ENCODE measurements at places on chromosomes 4 and X.

DNA sequence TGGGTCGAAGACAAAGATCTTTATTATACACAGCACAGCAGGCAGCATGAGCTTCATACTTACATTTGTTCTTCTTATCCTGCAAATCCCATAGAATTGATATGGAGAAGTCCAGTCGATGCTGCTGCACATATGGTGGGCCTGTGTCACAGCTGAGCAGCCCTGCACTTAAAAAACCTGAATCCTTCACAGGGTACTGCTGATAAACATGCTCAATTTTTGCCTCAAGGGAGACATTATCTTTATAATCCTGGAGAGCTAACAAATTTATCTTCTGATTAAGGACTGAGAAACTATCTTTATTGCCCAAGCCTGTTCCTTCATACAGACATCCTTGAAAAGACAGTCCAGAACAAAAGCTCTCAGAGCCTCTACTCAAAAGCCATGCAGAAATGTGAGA, 434.4 kb upstream of the FAM47C start:
- no peak for DNase-seq

GRCh38 chr4:33111117-33111516, 2390.9 kb downstream of the PCDH7 start:
- no peak for DNase-seq

GRCh38 chrX:38220415-38221390, at the start of gene SRPX:
Gene SRPX, minus strand, starts transcription at chrX:38220871. Its CDS starts 79 bp downstream, at chrX:38220792.
- no peak for DNase-seq

- no peak for DNase-seq
These were observed 2.9 kb downstream of the CHST7 start for GRCh38 chrX:46576458-46576857.

DNA sequence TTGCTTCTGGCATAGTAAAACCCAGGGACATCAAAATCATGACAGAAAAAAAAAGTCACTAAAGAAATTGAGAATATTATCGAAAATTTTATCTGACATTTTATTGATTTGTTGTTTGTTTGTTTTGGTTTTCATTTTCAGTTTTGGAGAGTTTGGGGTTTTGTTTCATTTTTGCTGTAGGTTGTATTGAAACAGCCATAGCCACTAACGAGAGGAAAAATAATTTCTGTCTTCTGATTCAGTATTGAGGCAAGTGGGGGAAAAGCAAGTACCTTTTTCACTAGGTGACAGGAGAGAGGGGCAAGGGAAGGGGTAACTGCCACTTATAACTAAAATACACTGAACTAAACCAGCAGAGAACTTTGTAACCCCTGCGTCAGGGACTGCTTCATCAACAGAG, 392.8 kb upstream of the NDST3 start:
- DNase-seq = no peak

- DNase-seq = no peak
These were observed 56.5 kb downstream of the NSD2 start for GRCh38 chr4:1927675-1928074.

DNA sequence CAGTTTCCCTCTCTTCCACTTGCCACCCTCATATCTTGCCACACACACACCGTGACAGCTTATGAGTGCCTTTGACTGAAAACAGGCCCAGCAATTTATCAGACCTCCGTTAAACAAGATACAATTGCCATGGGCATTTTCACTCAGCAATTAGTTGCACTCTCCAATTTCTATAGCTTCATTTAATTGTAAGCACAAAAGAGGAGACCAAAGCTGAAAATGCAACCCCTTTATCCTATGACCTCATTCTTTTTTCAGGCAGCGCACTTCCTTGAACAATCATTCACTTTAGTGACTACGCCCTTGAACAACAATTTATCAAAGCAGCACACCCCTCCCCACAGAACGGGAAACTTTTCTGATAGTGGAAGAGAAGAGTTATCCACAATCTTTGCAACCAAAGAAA, 4.1 kb downstream of the POF1B start:
- DNase-seq = no peak

DNA sequence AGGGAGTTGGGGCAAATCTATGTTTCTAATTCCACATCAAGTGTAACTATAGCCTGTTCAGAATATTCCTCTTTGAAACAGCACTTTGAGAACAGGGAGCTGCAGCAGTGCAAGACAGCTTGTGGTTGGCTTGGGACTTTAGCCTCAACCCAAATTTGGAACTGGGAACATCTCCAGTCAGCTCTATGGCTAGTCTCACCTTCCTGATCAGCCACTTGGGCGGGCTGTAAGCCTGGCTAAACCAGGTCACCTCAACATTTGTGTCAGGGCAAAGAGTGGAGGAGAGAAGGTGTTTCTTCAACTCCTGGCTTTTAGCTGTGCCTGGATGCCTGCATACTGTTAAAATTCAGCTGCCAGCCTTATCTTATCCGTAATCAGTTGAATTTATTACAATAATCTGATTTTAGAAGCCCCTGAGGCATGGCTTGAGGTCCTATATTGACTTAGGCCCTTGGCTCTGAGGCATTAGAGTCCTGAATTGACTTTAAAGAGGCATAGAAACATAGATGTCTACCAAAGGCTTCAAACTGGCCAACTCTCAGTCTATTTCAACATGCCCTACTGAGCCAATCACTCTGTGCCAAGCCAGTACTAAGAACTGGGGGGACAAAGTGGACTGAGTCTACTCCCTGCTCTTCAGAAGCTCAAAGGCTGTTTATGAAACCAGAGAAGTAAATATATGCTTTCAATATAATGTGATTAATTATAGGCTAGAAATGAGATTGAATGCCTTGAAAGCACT, 18.7 kb upstream of the AR start:
- DNase-seq = no peak

GRCh38 chr4:3335385-3335784, 42.6 kb downstream of the RGS12 start:
- DNase-seq = no peak

DNA sequence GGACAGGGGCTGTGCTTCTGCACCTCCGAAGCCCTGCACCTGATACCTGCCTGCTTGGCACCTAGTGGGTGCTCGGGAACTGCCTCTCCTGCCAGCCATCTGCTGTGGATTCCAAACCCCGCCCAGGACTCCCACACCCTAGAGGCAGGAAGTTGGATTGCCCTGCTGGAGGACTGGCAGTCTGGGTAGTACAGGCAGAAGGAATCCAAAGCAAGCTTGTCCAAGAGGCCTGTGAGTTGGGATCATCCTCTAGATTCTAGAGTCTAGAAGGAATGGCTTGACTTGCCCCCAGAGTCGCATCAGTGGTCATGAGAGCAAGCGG, 64.6 kb upstream of the MTM1 start:
- no peak for DNase-seq

DNA sequence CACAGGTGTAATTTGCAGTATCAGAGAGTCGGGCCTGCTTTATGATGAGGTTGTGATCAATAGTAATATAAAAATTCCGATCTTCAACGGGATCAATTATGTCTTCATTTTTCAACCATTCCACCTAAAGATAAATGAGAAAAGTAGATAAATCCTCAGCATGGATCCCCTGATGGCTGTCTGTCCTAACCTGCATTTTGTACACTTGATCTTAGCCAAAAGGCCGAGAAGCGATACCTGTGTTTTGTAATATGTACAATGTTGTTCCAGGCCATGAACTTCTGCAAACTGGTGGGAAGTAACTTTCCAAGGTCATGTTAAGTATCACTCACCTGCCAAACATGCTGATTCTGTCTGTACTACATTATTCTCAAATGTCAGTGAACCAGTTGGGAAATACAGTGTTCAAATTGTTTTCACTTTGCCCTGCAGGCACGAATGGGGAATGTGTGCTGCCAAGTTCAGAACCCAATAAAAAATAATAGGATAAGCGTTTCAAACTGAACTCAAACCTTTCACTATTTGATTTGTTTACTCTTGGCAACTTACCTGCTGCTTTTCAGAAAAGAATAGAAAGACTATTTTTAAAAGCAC, 298.1 kb downstream of the UNC5C start:
- no peak for DNase-seq

- DNase-seq = no peak
These were observed 26.5 kb downstream of the ADH5 start for GRCh38 chr4:99062120-99062519.

- DNase-seq = no peak
These were observed 233.6 kb downstream of the EVC2 start for GRCh38 chr4:5474756-5475155.

GRCh38 chr4:105246712-105247111, 100.0 kb downstream of the TET2 start:
- DNase-seq = no peak

DNA sequence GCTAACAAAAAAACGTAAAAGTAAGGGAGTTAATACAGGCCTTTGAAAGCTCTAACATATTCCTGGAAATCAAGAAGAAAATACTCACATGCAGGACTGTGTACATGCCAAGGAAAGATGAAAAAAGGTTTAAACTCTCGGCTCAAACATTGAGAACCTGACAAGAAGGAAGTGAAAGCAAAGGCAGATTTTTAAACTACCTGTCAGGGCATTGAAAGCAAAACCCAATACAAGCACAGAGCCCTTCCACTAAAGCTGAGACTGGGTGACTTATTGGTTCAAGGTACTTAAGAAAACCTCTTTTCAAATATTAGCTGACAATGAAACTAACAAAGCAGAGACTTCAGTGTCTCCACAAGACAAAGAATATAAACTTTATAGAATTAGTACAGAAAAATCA, 313.0 kb upstream of the GRID2 start:
- DNase-seq = no peak

DNA sequence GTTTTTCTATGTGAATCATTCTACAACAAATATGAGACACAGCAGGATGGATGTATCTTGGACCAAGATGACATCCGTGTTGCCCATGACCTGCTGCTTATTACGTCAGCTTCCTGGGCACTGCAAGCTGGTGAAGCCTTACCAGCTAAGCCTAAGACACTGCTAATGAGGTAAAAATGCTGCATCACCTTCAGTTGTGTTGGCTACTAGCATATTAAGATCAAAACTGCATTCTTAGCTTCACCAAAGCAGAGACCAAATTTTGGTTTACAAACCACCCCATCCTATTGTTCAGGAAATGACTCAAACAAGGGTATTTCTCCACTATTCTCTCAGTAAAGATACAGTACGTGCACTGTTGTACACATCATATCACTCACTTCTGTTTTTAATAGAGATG, 50.3 kb downstream of the MAML3 start:
- peak; percentile 36 for DNase-seq

DNA sequence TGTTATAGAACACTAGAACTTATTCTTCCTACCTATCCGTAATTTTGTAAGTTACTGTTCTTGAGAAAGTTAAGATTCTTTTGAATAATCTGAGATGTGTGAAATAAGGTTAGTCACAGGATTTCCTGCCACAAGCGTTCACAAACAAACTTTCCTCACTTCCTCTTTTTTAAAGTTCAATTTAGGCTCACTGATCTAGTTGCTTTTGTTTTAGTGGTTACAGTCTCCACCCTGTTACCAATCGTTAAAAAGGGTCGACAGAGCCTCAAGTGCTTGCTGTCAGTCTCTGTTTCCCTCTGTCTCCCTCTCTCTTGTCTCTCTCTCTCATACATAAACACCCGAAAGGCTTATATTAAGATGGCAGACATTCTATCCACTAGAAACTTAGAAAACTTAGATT, 35.9 kb upstream of the STK26 start:
- no peak for DNase-seq

- no peak for DNase-seq
These were observed 172.2 kb downstream of the GABRB1 start for GRCh38 chr4:47203593-47203992.

DNA sequence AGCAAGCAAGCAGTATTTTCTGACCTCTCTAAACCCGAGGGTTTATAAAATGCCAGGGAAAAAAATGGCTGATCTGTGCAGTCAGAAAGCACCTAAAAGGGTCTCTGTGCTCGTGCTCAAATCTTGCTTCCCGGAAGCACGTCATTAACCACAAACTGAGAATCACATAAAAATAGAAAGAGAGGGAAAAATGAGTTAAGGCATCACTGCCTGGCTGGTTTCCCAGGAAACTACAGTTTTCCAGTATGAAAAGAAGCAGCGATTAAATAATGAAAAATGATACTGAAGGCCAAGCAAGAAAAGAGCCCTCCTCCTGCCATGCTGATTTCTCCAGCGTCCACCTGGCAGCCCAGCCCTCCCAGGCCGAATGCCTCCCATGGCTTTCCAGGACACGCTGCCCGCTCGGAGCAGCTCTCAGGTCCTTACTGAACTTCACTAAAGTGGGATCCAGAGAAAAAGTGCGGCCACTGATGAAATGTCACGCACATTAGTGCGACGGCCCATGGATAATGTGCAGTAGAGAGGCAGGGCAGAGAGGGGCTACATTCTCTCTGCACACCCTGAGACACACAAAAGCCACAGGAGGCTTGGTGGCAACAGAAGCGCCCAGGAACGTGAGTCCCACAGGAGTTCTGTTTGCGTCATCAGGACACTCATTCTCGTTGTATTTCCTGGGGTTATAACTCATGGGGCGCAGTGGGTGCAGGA, 80.4 kb downstream of the WFS1 start:
- no peak for DNase-seq

- no peak for DNase-seq
These were observed 76.7 kb upstream of the TMEM150C start for GRCh38 chr4:82638479-82638878.

GRCh38 chr4:132763465-132763864, 385.6 kb upstream of the PCDH10 start:
- DNase-seq = no peak

- peak; percentile 7 for DNase-seq
These were observed 81.5 kb upstream of the EGFL6 start for GRCh38 chrX:13487731-13488505.

GRCh38 chrX:75273483-75273882, 402 bp upstream of the UPRT start:
- no peak for DNase-seq

- no peak for DNase-seq
These were observed 2.9 kb upstream of the MND1 start for GRCh38 chr4:153341575-153342090.

DNA sequence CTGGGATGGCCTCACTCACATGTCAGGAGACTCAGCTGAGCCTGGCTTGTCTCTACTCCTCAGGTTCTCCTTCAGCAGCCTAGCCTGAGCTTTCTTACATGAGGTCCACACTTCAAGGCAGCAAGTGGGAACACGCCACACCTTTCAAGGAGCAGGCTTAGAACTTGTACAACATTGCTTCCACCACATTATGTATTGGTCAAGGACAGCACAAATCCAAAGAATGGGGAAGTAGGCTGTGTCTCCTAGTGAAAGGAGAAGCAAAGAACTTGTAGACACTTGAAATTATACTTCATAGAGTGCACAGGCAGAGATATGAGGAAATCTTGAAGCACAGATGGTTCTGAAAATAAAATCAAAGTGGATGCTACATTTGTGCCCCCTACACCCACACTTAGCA, 120.9 kb upstream of the NOCT start:
- DNase-seq = no peak

DNA sequence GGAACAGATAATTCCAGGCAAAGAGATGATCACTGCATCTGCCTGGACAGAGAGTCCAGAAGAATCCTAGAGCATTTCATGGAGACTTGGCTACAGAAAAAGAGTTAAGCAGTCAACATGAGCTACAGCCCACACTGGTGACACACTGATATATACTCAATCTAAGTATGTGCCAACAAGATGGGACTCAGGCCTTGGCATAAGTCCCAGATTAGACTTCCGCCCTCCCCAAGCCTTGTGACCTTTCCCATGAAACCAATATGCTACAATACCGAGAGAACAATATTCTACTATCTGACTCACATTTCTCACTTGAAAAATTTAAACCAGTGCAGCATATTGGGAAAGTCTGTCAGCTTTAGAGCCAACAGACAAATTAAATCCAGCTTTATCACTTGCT, 65.7 kb upstream of the SLITRK2 start:
- no peak for DNase-seq

Data from stimulated activated CD4-positive, alpha-beta T cell treated with anti-CD3 and anti-CD28 coated beads, Interleukin-4, amount 100 ng/mL, for 4 hours (primary cell).